ENCODE measurements at places on chromosomes 12 and 14.

DNA sequence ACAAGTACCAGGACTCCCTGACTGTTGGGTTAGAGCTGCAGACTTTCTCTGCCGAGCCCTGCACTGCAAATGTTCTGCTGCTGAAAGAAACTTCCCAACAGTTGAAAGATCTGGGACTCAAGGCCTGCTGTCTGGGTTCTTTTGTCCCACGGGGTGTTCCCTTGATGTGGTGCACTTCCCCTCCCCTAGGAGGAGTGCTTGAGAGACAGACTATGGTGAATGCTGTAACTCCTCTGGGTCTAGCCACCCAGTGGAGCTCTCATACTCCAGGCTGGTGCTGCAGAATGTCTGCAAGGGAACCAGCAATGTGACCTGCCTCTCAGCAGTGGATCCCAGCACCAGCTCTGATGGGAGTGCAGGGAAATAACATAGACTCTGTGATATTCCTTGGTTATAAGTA lies 129.2 kb upstream of the SLCO1B1 start:
- DNase-seq = no peak

DNA sequence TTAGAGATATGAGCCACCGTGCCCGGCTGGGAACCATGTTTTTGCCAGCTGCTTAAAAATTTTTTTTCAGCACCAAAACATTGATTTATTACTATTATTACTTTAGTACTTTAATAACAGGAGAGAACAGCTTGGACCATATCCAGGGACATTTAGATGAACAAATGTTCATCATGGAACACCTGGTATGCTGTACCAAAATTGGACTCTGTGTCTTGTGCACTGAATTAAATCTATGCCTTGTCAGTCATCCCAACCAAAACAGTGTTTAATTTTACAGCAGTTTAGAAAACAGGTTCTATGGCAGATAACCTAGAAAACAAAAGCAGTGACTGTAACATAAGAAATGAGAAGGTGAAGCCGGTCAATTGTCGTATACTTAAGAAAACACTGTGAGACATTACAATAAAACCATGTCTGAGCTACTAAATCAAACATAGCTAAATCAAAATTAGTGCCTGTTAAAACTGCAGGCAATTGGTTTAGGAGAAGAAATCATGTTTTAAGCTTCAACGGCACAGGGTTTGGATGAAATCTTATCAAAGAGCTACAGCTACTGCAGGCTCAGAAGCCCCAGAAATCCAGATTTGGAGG lies 58.2 kb upstream of the PYGL start:
- DNase-seq = no peak

GRCh38 chr14:100856056-100856950 lies 30.4 kb downstream of the MEG3 start:
- no peak for DNase-seq

DNA sequence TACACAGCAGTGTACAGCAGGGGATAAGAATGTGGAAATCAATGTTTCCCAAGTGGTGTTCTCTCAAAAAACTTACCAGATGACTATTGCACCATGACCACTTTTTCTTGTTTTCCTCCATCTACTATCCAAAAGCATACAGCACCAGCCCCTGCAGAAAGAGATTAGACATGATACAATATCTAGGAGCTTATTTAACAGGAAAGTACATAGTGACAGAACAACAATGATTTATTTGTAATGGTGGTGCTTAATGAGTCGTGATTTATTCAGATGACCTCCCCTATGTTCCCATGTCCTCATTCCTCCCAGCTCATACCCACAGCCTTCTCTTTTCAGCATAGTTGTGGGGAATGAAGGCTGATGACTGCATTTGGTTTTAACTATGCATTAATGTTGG lies 413.6 kb downstream of the BTG1 start:
- peak; percentile 1 for DNase-seq

DNA sequence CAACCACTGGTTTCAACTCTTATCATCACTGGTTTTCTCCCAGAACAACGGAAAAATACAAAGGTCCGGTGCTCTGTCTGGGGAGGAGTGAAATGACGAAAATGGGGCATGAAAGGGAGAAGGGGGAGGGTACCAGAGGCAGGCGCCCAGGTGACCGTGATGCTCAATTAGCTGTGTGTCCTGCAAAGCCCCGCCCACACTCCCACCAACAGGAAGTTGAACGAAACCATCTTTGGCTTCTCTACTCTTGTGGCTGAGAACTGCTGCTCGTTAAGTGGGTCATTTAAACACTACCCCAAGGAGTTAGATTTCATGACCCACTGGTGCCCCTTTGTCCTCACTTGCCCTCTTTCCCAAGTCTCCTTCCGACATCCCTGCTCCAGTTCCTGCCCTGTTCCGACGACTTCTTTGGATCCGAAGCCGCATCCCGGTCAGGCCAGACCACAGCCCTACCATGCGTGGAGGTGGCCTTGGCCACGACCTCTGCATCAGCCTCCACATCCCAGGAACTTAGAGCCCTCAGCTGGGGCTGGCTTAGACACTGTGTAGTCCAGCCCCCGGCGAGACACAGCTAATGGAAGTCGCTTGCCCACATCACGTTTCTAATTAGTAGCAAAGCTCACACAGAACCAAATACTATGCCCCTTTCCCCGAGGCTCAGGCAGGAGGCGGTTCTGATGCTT lies 11.4 kb upstream of the LRTM2 start:
- no peak for DNase-seq

- no peak for DNase-seq
Measured at GRCh38 chr12:78579846-78580245, 284.7 kb upstream of the SYT1 start.

DNA sequence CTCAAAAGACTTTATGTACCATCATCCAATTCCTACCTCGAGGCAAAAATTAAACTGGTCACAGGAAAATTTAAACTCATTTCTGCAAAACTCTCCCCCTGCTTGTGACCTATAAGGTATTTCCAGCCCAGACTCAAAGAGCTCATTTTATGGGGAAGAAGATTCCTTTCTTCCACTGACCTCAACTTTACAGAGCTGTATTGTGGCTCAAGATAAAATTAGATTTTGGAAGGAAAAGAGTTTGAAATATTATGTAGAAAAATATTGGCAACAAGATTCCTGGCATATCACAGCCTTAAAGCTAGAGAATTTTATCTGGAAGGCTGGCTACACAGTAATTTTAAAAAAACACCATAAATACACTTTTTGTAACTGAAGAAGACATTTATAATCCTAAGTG lies 91.7 kb downstream of the STXBP6 start:
- no peak for DNase-seq

DNA sequence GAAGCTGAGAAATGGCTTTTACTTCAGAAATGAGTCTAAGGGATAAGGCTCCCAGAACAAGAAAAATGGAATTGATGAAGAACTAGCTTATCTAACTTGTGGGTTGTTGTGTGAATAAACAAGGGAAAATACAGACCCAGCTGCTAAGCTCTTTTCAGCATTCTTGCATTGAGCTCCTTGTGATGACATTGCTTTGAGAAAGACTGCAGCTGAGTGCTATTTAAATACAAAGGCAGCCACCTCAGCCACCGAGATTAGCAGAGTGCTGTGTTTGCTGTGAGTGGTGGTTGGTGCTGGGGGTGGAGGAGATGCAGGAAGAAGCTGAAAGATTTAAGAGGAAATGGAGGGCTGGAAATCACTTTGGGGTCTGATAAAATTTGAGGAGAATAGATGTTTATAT lies 396.0 kb upstream of the PRICKLE1 start:
- DNase-seq = no peak

DNA sequence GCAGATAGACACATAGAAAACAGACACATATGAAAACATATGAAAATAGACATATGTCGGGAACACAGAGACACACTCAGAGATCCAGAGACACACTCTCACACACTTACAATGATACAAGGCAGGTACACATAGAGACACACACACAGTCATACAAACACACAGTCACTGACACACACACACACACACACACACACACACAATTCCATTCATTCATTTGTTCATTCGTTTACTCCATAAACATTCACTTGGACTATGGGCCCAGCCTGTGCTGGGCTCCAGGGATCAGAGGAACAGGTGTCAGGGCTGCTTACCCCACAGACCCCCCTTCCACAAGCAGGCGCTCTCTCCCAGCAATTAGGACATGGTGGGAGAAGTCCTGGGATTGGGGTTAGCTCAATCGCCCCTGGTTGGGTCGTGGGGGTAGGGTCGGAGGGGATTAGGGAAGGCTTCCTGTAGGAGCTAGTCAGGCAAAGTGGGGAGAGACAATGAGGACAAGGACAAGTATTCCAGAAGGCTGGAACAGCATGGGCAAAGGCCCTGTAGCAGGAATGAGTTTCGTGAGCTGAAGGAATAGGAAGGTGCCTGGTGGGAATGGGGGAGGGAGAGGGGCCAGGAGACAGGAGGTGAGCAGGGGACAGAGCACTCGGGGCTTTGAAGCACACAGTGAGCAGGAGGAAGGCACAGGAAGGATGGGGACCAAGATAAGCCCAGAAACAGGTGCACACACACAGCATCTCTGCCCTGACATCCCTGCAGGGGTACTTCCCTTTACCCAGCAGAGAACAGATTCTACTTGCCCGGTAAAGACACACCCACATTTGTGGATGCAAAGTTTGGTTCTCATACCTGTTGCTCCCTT lies 6.5 kb downstream of the RASAL1 start:
- no peak for DNase-seq

GRCh38 chr12:51471111-51471864 lies 46.7 kb downstream of the SLC4A8 start:
- no peak for DNase-seq

DNA sequence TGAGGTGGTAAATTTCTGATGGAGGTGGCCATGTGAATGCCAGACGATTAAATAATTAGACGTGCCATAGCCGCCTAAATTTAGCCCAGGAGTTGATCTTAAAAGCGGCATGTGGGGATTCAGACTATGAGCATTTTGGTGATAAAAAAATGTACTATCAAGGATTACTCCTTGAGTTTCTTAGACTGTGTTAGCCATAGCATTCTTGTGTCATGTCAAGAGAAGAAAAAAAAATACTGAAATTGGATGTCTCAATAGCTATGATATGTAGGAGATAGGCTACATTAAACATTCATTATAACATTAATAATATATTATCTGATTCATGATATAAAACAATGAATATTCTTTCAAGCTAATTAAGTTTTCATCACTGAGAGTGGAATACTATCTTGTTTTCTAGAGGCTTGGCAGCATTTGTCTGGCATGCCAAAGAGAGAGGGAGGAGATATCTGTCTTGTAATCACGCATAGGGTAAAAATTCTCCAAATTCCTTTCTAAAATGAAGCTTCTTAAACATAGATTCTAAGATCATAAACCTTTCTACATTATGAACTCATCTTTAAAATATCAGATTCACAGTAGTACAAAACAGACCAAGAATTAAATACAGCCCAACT lies 727.0 kb downstream of the C12orf50 start:
- no peak for DNase-seq

DNA sequence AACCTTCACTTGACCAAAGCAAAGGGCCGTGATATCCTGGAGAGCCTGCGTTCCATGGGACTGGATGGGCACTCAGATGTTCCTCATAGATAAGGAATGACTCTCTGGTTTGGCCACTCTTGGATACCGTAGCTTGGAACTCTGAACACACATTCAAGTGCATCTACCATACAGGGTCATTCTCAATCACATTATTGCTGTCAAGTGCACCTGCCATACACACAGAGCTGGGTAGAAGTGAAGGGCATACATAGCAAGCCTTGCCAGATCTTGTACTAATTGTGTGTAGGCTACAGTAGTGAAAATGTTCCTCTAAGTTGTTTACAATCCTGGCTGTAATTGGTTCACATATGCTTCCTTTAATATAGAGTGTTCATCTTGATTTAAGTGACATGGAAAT lies 58.3 kb downstream of the PELI2 start:
- DNase-seq = no peak

- no peak for DNase-seq
Measured at GRCh38 chr12:89951694-89952060, 243.0 kb upstream of the ATP2B1 start.

GRCh38 chr12:15289192-15289591 lies 33.1 kb upstream of the PTPRO start:
- no peak for DNase-seq

- no peak for DNase-seq
Measured at GRCh38 chr14:100694579-100695422, 31.9 kb upstream of the DLK1 start.

DNA sequence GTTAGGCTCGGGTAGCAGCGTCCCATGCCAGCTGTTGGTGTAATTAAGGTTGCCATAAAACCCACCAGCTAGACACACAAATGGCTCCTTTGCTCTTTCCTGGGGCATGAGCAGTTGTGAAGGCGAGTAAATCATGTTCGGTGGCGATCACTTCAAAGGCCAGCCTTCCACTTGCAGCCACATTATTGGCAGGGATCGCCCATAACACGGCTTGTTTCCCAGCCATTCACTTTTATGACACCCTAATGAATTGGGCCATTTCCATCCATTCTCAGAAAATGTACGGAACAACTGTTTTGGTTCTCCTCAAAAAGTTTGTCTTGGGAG lies 63.4 kb downstream of the BEGAIN start:
- DNase-seq = no peak

DNA sequence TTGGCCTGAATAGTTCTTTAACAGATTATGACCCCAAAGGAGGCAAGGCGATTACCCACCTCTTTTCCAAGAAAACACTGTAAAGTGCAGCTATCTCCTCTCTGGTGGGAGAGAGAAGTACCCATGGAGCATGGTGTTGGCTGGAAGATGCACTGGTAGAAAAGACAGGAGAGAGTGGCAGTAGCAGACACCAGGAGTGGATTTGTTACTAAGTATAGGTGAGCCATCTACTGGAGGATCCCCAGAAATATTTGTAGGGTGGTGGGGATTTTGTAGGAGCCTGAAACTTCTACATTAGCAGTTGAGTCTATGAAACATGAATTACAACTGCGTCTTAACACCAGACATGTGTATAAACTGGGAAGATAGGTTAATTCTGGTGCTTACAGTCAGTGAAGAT lies 148.0 kb downstream of the SLC38A4 start:
- no peak for DNase-seq

DNA sequence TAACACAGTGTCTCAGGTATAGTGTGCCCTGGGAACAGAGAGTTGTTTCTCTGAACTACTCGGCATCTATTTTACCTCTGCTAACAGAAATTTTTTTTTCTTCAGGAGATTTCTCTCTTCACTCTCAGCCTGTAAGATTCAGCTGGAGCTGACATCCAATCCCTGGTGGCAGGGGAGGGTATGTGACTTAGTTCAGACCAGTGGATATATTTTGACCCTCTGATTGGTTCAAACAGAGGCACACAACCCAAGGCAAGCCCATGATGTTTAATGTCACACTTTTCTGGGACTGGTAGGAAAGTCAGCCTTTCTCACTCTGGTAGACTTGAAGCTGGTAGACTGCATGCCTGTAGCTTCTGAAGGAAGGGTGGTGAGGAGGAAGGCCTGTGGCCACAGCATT lies 147.9 kb downstream of the HMGA2 start:
- DNase-seq = no peak

DNA sequence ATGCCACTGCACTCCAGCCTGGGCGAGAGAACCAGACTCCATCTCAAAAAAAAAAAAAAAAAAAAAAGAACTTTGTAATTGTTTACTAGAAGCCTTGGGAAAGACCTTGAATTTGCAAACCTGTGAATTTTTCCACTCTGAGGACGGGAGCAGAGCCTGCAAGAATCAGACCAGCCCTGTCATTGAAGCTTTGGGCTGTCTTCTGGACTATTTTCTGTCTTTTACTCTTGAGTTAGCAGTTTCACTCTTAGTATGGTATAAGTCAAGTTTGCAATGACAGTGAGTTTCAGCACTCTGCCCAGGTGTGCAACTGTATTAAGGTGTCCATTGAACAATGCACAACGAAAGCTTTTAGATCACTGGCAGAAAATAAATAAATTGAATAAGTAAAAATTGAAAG lies 81.4 kb upstream of the KRAS start:
- no peak for DNase-seq

Data from HFF-Myc (cell line).